ENCODE measurements at places on chromosomes 7 and 10. TPM values are rescaled to one million over a fixed set of nuclear protein-coding genes. Genes with fewer than 3 reads are reported as not detected.

The MKRN1 gene
- total RNA-seq = 64.9 TPM

GRCh38 chr10:13885238-13885990, 298.6 kb downstream of the PRPF18 start:
- H3K36me3 ChIP-seq = no peaks in the 10 kb centered on the region
- no peak for DNase-seq
- no peak overlapping the region for H3K4me3 ChIP-seq
- H3K27me3 ChIP-seq = no peaks in the 10 kb centered on the region
- no peak overlapping the region for H3K27ac ChIP-seq
- H3K4me1 ChIP-seq = peaks cover 15% of the 10 kb centered on the region

DNA sequence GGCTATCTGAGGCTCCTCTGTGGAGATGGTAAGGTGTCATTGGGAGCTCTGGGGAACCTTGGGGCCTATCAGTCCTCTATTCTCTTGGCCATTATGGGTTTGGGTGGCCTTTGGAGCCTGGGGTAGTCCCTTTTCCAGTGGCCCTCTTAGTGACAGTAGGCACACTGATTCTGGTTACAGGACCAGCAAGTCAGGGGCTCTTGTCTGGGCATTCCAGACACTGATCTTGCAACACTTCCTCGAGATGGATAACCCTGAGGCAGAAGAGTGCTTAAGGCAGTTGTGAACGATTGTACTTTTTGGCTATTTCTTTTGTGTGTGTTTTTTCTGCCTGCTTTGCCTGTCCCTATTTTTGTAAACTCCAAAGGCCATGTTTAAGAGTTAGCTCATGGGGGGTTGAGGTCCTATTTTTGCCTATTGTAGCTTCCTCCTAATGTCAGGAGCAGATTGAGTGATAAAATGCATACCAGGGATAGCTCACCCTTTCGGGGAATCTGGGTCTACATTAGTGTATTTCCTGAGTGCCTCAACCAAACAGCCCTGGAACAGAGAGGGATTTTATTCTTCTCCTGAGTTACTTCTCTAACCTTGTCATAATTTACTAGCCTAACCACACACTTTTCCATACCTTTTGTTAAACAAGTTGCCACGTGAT, 61.2 kb downstream of the PRKAR2B start:
- H3K36me3 ChIP-seq = no peaks in the 10 kb centered on the region
- H3K27me3 ChIP-seq = no peaks in the 10 kb centered on the region
- no peak overlapping the region for H3K4me3 ChIP-seq

The SLC16A12 gene
- 4.4 TPM for total RNA-seq

DNA sequence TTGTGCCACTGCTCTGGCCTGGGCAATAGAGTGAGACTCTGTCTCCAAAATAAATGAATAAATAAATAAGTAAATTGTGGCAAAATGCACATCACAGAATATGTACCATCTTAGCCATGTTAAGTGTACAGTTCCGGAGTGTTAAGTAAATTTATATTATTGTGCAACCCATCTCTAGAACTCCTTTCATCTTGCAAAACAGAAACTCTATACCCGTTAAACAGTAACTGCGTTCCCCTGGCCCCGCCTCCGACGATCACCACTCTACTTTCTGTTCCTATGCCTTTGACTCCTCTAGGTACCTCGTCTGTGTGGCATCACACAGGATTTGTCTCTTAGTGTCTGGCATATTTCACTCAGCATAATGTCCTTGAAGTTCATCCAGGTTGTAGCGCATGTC, 356.4 kb upstream of the FOXK1 start:
- no peaks in the 10 kb centered on the region for H3K36me3 ChIP-seq
- DNase-seq = no peak
- no peak overlapping the region for H3K4me3 ChIP-seq
- H3K4me1 ChIP-seq = no peaks in the 10 kb centered on the region
- H3K27ac ChIP-seq = no peak overlapping the region

DNA sequence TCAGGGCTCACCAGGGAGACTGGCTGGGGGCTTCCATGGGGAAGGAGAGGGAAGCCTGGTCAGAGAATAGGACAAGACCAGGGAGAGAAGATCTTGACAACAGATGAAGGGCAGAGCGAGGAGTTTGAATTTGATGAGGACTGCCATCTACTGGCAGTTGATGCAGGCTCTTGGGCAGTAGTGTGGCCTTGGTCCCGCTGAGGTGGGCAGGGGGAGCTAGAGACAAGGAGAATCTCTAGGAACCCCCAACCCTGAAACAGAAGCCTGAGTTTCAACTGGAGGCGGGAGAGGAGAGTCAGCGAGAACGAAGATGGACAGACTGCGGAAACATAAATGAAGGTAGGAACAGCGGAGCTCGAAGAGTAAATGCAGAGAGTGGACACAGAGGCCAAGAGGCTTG, 81.0 kb downstream of the PPP1R3C start:
- H3K27ac ChIP-seq = peak overlapping the region; percentile 33
- H3K4me3 ChIP-seq = no peak overlapping the region
- no peaks in the 10 kb centered on the region for H3K36me3 ChIP-seq
- H3K27me3 ChIP-seq = no peaks in the 10 kb centered on the region

The LZTS2 gene
- 105 TPM for total RNA-seq

- DNase-seq = no peak
- H3K36me3 ChIP-seq = no peaks in the 10 kb centered on the region
- no peak overlapping the region for H3K4me3 ChIP-seq
- H3K27me3 ChIP-seq = no peaks in the 10 kb centered on the region
- H3K27ac ChIP-seq = no peak overlapping the region
Measured at GRCh38 chr7:132440151-132440550, 136.1 kb downstream of the PLXNA4 start.

DNA sequence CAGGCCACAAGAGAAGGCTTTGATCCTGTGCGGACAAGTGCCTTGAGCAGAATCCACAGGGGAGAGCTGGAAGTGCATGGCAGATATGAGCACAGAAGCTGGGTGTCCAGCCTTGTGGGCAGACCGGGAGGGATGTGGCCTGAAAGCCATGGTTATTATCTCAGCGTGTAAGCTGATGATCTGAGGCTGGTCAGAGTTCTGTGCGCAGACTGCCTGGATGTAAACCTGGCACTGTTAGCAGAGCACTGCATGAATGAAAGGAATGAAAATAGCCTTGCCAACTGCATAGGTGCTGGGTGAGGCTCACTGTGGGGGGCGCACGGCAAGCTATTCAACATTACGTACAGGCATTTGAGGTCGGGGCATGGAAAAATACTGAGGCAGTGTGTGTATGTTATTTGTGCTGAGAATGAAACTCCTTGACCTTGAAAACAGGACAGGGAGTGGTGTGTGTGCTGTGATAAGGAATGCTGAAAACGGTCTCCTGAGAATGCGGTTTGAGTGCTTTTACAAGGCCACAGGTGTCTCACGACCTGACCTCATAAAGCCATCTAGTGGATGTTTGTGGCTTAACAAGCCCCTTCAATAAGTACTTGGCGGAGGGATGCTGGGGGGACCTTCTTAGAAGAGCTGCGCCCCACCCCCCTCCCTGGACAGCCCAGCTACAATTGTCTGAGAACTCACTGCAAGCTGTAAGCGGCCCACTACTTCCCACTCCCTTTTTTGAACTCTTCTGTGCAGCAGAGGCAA, 18.7 kb downstream of the AKR1C1 start:
- no peaks in the 10 kb centered on the region for H3K36me3 ChIP-seq
- peak; percentile 79 for DNase-seq
- no peaks in the 10 kb centered on the region for H3K4me1 ChIP-seq
- no peak overlapping the region for H3K4me3 ChIP-seq
- H3K27me3 ChIP-seq = no peaks in the 10 kb centered on the region

DNA sequence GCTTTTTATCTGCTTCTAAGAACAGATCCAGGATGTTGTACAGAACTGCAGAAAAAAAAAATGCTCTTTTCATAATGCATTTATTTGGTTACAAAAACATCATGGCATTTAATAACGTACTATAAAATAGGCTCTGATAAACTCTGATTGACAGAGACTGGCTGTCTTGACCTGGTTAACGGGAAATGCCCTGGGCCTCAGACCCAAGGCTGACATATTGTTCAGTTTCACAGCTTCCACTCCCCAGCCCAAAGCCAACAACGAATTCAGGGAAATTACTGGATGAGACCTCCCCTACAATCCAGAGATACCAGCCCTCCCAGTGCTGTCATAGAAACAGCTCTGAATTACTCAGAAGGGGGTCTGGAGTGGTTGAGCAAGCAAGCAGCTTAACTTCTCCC, 260.1 kb downstream of the CREB5 start:
- H3K27ac ChIP-seq = no peak overlapping the region
- H3K4me3 ChIP-seq = no peak overlapping the region
- no peak for DNase-seq

The LIPK gene
- not detected for total RNA-seq

The ZNF804B gene
- total RNA-seq = not detected

The EPHA1 gene
- total RNA-seq = 14.9 TPM

- H3K4me1 ChIP-seq = no peaks in the 10 kb centered on the region
- H3K36me3 ChIP-seq = no peaks in the 10 kb centered on the region
- H3K27ac ChIP-seq = no peak overlapping the region
- no peak for DNase-seq
- H3K27me3 ChIP-seq = no peaks in the 10 kb centered on the region
Measured at GRCh38 chr7:55477781-55478374, 94.4 kb downstream of the VOPP1 start.

- no peak for DNase-seq
- no peak overlapping the region for H3K27ac ChIP-seq
- no peaks in the 10 kb centered on the region for H3K4me1 ChIP-seq
- no peak overlapping the region for H3K4me3 ChIP-seq
- no peaks in the 10 kb centered on the region for H3K27me3 ChIP-seq
Measured at GRCh38 chr10:131448171-131448570, 136.7 kb upstream of the TCERG1L start.

- no peaks in the 10 kb centered on the region for H3K27me3 ChIP-seq
- H3K27ac ChIP-seq = no peak overlapping the region
- no peaks in the 10 kb centered on the region for H3K36me3 ChIP-seq
- no peak for DNase-seq
- no peak overlapping the region for H3K4me3 ChIP-seq
Measured at GRCh38 chr10:89659143-89660131, 14.4 kb upstream of the PANK1 start.

GRCh38 chr10:132420981-132421846, 24.2 kb downstream of the PWWP2B start:
- peak overlapping the region; percentile 21 for H3K4me3 ChIP-seq
- H3K4me1 ChIP-seq = peaks cover 77% of the 10 kb centered on the region
- peak; percentile 89 for DNase-seq
- peak overlapping the region; percentile 92 for H3K27ac ChIP-seq

- no peak overlapping the region for H3K27ac ChIP-seq
- no peaks in the 10 kb centered on the region for H3K27me3 ChIP-seq
- DNase-seq = no peak
Measured at GRCh38 chr7:79936281-79936983, 198.2 kb upstream of the GNAI1 start.

GRCh38 chr7:141200191-141201108, 126.6 kb downstream of the TMEM178B start:
- no peaks in the 10 kb centered on the region for H3K27me3 ChIP-seq
- DNase-seq = no peak
- no peak overlapping the region for H3K27ac ChIP-seq
- no peaks in the 10 kb centered on the region for H3K36me3 ChIP-seq

The PLAC9 gene
- total RNA-seq = 7.9 TPM

The SLC18A2 gene
- total RNA-seq = 4.6 TPM

The LRRC18 gene
- 0.43 TPM for total RNA-seq

DNA sequence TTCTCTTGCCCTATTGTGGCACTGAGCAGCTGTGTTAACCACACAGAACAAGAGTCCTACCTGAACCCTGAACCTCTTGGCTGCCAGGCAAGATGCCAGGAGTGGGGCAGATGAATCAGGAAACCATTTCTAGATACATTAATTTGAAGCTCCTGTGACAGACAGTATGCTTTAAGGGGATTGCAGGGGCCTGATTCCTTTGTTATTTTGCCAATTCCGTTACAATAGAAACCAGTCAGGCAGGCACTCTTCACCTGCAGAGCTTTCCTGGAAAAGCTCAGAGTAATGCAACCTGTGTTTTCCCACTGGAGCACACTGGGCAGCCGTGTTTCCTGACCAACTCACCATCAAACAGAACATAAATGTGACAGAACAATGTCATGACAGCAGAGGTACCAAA, 233.1 kb downstream of the BMPER start:
- no peak overlapping the region for H3K27ac ChIP-seq
- no peaks in the 10 kb centered on the region for H3K27me3 ChIP-seq
- no peak overlapping the region for H3K4me3 ChIP-seq
- H3K36me3 ChIP-seq = no peaks in the 10 kb centered on the region

The ZNF853 gene
- total RNA-seq = 2.9 TPM

The CACNA2D1 gene
- total RNA-seq = 14.2 TPM

The TRIM4 gene
- total RNA-seq = 50.3 TPM

The OGA gene
- 71.1 TPM for total RNA-seq

DNA sequence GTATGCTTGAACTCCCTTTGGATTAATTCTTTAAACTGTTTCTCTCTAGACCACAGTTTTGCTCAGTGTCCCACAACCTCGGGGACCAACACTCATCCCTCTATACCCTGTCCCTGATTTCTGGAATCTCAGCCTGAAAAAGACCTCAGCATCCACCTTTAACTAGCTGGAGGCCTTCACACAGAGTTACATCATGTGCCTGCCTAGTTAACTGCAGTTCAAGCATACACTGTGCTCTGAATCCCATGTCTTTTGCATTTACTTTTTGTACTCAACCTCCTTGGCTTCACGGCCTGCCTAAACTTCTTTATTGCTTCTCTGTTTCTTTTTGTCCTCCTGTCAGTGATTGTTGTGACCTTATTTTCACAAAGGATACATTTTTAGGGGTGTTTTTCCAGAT, 66.7 kb downstream of the PRKG1 start:
- no peak overlapping the region for H3K4me3 ChIP-seq
- no peak for DNase-seq
- no peak overlapping the region for H3K27ac ChIP-seq
- H3K27me3 ChIP-seq = no peaks in the 10 kb centered on the region

The PDIA4 gene
- 25.1 TPM for total RNA-seq

The SLC35G1 gene
- total RNA-seq = 10.5 TPM

DNA sequence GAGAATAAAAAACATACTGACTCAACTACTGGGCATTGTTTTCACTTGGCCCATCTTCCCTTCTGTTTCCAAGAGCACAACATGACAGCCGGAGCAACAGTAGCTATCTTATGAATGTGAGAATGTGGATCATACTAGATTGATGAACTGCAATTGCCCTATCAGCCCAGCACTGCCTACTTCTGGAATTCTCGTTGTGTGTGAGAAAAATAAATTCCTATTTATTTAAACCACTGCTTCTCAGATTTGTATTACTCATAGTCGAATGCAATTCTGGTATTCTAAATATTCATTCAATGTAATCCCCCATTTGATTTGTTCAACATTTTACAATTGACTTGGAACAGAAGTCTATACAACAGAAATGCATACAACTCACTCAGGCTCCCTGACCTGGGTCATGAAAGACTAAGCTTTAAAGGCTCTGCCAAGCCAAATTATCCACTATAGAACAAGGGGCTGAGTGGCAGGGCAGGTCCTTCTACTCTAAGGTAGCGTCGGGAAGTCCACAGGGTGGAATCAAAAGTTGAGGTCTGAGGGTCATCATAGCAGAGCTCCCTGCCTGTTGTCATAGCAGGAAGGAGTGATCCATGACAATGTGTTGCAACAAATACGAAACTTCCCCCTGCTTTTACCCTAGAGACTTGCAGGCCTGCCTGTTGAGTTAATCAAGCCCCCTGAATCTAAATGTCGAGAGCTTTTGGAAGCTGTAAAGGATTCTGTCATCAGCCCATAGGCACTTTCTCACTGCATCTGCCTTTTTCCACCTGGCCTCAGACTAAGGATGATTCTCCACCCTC, 12.4 kb upstream of the JAZF1 start:
- H3K27ac ChIP-seq = no peak overlapping the region
- H3K4me1 ChIP-seq = no peaks in the 10 kb centered on the region
- H3K36me3 ChIP-seq = no peaks in the 10 kb centered on the region
- DNase-seq = no peak

Data from upper lobe of left lung (tissue), 6 donors.